NCI-H460 (cell line): ENCODE measurements at places on chromosomes 3 and 15.

- no peak for DNase-seq
These were observed 161.2 kb upstream of the THBS1 start for GRCh38 chr15:39419651-39420050.

GRCh38 chr3:150407808-150408220 is 284 bp upstream of the TSC22D2 start:
- peak; percentile 42 for DNase-seq

DNA sequence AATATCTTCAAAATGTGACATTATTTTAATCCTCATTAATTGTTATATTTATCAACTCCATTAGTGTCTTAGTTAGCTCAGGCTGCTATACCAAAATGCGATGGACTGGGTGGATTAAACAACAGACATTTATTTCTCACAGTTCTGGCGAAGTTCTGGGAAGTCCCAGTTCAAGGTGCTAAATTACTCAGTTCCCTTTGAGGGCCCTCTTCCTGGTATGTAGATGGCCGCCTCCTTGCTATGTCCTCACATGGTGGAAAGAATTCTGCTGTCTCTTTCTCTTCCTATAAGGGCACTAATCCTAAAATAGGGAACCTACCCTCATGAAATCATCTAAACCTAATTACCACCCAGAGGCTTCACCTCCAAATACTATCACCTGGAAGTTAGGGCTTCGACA is 38.8 kb upstream of the DUT start:
- no peak for DNase-seq

GRCh38 chr15:33145447-33145846 is 49.1 kb downstream of the FMN1 start:
- no peak for DNase-seq

DNA sequence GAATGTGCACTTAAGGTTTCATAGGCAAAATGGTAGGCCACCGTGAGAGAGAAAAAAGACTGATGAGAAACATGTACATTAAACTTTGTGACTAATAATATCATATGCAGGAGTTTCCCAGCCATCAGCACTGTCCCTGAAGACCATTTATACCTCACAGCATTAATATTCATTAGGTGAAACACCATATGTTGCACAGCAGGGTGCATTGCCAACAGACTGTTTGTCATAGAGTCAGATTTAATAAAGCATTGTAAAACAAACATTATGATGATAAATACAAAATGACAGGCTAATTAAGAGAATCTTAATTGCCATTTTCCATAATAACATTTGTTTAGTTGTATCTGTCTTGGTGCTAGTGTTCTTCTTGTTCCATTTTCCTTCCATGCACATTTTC is 578.3 kb downstream of the EPHA3 start:
- no peak for DNase-seq

DNA sequence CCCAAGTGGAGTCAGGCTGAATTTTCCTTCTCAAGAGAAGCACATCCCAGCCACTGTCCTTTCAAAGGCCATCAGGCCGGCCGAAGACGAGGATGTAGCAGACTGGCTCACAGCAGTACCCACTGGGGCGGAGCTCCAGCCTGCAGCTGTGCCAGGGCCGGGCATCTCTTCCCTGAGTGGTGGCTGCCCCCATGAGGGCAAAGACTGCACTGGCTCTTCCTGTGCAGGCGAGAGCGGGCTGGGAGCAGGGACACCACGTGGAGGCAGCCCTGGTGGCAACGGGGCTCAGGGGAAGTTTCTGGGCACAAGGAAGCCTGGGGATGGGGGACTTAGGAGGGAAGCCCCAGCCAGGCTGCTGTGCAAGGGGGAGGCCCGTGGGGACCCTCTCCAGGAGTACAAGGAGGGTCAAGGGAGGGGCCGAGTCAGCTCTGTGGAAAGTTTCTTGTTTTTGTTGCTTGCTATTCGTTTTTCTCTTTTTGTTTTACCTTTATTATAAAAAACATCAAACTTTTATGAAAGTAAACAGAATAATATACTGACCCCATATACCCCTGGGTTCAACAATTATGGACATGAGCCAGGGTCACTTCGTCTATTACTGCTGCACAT is 66.1 kb downstream of the RPN1 start:
- peak; percentile 75 for DNase-seq

DNA sequence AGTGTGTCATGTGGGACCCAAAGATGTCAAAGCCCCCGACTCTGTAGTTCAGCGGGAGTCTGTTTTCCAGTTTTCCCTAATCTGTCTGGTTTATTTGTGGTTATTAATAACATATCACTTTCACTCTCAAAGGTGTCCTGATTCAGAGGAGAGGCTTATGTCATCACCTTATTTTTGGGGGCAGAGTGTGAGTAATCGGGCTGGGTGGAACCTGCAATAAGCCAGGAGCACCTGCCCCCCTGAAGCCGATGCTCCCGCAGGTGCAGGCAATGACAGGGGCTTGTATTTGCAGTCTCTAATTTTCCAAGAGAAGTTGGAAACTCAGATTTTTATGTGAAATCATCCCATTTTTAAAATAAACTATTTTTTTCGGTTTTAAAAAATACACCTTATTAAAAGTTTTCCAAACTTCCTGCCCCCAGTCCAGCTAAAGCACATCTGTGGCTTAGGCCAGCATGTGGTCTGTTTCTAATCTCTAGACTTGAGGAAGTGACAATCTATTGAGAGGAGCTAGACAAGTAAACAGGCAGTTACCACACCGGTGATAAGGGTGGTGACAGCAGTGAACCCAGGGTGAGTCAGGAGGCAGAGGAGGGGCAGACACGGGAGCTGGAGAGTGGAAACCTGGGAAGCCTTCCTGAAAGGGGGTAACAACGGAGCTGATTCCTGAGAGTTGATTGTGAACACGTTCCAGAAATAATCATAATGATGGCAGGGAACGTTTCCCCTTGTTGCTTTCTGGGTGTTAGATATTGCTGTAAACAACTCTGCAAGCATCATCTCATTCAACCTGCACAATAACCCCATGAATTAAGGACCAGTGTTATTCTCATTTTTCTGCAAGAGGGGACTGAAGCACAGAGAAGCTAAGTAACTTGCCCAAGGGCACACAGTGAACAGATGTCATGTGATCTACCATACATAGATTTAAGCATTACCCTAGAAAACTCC is 37.2 kb downstream of the BHLHE40 start:
- DNase-seq = peak; percentile 81

DNA sequence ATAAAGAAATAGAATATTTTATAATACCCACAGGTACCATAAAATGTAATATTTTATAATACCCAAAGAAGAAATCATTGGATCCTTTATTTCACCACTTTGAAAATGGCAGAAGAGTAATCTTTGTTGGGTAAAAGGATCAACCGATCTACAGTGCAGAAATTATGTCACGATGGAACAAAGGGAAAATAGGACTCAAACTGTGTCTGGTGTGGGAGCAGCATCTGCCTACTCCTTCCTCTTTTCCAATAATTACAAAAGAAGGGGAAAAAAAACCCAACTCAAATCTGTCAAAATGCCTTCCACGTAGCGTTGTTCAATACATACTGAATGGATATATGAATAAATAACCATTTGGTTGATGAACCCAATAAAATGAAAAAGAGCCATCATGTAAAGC is 492.6 kb upstream of the TBL1XR1 start:
- DNase-seq = no peak

- DNase-seq = no peak
These were observed 39.7 kb downstream of the UNC13C start for GRCh38 chr15:54017959-54018358.

- DNase-seq = no peak
These were observed 205.8 kb downstream of the ZIC4 start for GRCh38 chr3:147200545-147200944.

DNA sequence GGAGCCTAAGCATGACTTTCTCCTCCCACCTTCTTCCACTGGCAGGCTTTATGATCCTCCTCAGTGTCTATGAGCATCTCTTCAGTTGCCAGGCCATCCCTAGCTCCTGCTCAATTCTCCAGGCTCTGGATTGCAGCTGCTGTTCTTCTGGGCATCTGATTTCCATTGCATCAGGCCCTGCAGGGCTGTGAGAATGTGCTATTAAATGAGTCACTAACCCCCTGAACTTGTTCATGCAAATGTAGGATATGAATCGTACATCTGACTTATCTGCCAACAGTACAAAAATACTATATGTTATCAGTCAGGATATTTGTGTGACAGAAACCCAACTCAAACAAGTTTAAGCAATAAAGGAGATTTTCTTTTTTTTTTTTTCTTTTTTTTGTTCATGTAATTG is 11.9 kb downstream of the GPR176 start:
- no peak for DNase-seq
